ENCODE measurements at places on chromosomes 6 and 20.

DNA sequence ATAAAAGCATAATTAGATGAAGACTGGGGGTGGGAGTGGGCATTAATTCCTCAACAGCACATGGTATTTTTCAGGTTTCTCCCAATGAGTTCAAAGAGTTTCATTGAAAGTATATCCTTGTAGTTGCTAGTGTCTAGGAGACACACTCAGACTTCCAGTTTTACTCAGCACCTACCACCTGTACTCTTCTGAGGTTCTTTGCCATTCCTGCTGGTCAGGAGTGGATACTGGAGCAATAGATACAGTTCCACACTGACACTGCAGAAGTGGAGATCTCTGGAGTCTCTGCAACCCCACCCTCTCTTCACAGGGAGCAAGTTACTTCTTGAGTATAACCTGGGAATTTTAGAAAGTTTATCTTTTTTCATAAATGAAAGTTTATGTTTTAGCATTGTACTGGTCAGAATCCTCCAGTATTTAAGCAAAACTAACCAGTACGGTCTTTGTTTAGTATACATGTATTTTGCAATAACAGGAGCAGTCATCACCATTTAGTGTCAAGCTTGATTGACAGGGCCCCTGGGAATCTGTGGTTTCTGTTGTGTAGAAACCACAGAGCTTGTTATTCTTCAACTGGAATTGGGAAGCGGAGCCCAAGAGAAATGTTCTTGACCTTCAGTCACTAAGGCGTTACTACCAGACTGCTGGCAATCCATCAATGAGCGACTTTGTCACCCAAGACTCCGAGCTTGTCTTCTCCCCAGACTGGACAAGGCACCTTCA lies 148.1 kb downstream of the ZDHHC14 start:
- DNase-seq, result no peak

DNA sequence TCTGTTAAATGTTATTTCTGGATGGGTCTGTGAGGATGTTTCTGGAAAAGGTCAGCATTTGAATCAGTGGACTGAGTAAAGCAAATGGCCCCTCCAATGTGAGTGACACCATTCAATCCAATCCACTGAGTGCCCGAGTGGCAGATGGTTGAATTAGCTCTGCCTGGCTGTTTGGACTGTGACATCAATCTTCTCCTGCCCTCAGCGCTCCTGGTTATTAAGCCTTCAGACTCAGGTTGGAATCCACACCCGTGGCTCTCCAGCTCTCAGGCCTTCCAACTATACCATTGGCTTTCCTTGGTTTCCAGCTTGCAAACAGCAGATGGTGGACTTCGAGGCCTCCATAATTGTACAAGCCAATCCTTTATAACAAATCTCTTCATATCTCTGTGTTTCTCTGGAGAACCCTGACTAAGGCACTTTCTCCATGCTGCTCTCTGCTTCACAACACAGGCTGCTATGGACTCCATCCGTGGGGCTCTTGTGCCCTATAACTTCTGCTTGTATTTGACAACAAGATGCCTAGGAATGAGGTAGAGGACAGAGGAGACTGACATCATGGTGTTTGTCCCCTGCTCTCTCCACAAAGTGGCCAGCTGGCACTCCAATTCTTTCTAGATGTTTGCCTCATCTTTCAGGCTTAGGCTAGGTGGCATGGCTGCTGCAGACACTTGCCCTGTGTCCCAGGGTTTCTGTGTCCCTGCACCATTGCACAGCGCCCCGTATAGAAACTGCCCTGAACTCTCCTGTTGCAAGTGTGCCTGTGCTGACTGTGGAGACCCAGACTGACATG lies 4.8 kb upstream of the CSTL1 start:
- no peak for DNase-seq

- DNase-seq, result peak; percentile 44
These were observed 23.8 kb upstream of the BNIP5 start for GRCh38 chr6:36360241-36361054.

- DNase-seq, result no peak
These were observed 146.7 kb upstream of the AFDN start for GRCh38 chr6:167679790-167680604.

GRCh38 chr6:76684875-76685274 lies 612.4 kb upstream of the IMPG1 start:
- no peak for DNase-seq

- no peak for DNase-seq
These were observed 105.2 kb downstream of the NFATC2 start for GRCh38 chr20:51437182-51437924.

DNA sequence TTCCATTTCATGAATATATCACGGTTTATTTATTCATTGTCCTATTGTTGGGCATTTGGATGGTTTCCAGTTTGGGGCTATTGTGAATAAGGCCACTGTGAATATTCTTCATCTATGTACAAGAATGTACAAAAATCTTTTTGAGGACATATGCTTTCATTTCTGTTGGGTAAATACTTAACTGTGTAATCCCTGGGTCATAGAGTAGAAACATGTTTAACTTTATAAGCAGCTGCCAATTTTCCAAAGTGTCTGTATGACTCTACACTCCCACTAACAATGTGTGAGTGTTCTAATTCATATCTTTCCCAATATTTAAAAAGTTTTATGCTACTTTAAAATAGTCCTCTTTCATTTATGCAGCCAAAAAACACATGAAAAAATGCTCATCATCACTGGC lies 98.6 kb downstream of the UST start:
- DNase-seq, result no peak

DNA sequence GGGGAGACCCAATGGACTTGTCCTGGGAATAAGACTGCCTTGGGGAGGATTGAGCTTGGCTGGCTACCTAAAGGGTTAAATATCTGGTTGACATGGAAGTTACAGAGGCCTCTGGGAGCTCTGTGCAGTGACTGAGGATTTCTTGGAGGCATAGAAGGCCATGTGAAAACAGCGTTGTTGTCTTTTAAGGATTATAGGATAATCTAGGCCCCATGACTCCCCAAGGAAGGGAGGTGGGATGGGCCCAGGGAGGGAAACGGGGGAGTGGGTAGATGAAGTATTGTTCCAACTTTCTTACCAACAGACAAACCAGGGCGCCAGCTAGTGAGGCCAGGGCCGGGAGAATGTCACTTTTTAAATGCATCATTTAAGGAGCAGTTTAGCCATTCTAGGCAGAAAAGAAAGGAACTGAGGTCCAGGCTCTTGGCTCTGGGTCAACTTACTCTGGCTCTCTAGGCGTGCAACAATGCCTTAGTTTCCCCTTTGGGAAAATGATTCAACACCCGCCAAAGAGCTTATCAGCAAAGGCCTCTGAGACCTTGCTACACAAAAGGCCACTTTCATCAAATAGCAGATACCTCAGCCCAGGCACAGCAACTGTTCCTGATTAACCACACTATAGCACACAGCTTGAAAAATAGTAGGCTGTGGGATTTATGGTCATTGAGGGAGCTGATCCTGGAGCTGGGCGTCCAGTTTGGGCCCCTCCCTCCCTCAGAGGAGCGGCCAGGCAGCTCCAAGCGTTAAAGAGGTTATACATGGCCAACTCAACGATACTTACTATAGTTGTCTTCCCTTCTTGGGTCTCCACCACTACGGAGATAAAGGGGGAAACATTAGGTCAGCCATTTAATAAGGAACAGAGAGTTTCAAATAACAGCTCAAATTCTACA lies 7.0 kb downstream of the MRPS18A start:
- DNase-seq, result no peak

GRCh38 chr6:19968201-19968600 lies 131.0 kb downstream of the ID4 start:
- DNase-seq, result no peak

DNA sequence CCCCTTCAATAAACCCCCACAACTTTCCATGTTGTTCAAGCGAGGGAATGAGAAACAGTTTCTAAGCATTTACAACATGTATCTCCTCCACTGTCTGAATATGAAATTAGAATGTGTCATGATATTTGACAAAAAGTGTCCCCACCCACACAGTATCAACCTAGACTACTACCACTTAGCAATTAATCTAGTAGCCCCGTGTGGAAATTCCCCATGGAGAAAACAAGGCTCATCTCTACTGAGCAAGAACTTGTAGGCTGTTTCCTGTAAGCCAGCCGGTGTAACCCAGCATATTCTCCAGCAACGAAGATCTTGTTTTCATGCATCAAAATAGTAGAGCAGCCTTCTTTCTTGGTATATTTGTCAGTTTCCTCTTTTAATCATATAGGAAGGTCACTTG lies 115.0 kb downstream of the IRF4 start:
- no peak for DNase-seq

DNA sequence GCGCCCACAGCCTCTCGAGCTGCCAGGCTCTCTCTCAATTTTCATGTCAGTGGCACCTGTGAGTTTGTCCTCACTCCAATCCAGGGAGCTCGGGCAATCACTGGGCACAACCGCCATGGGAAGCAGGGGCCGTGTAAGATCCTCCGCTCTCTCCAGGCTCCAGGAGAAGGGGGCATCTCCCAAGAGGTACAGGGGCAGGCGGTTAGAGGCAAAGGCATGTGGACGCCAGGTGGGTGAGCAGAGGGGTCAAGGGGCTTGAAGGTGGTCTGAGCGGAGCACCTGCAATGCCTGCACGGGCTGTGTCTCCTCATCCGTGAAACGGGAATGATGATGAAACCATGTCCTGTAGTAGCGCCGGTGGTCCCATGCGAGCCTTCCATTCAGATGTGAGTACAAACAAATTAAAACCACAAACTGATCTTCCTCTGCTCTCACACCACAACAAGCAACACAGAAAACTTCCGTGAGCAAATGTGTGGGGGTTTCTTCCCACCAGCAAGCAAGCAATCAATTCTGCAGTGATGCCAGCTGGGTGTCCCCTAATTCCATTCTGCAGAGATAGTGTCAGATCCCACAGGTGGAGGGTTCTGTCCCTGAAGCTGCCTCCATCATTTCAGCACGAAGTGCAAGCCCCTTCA lies 222.5 kb upstream of the PMEPA1 start:
- no peak for DNase-seq

DNA sequence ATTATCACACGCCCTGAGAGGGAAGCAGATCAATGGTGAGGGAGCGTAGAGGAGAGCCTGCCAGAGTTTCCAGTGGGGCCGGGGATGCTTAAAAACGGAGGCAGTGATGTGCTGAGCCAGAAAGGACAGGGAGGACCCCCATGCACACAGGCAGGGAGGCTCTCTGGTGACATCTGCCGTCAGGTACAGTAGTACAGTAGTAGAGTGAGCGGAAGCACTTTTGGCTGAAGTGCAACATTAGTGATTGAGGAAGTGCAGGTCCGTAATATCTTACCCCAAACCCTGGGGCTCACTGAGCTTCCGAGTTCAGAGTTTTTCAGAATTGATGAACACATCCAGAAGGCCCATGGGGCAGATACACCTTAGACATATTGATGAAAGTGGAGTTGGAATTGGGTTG lies 42.1 kb downstream of the GFRA4 start:
- DNase-seq, result no peak

DNA sequence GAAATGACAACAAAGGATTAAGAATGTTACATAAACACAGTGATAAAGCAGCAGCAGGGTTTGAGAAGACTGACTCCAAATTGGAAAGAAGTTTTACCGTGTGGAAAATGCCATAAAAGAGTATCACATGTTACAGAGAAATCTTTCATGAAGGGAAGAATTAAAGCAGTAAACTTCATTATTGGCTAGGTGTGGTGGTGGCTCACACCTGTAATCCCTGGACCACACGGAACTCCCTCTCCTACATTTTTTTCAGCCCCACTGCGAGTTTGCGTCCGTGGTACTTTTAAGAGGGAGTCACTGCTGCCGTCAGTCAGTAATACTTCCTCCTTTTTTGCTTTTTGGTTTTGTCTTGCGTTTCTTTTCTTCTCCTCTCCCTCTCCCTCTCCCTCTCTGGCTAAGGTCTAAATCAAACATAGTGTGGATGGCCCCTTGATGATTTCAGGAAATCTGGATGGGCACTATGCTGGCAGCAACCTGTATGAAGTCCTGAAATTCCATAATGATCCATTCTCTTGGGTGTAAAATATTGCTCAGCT lies 112.3 kb downstream of the MAN1A1 start:
- no peak for DNase-seq

GRCh38 chr6:35093783-35094182 lies 47.4 kb downstream of the TCP11 start:
- no peak for DNase-seq

DNA sequence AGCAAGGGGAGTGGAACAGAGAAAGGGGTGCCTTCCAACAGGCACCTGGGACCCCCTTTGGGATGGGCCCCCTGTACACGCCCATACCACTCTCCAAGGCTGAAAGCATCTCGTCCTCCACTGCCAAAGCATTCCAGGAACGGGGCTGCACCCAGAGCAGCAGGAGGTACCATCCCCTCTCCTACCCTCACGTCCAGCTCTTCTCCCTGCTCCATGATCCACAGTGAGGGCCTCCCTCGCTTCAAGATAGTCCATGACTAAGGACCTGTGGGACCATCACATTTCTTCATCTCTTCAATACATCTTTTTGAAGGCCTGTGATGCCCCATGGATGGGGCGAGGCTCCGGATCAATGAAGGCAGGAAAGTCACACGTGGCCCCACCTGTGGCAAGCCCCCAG lies 209.9 kb downstream of the ANKRD60 start:
- no peak for DNase-seq
